Chondrocyte (in vitro differentiated cells): ENCODE measurements at places on chromosomes 3 and 15. TPM values are rescaled to one million over a fixed set of nuclear protein-coding genes. Genes with fewer than 3 reads are reported as not detected.

- H3K4me1 ChIP-seq = peaks cover 9% of the 10 kb centered on the region
- H3K36me3 ChIP-seq = no peaks in the 10 kb centered on the region
- no peak overlapping the region for H3K4me3 ChIP-seq
- H3K27ac ChIP-seq = no peak overlapping the region
These were observed 26.5 kb upstream of the MINDY4B start for GRCh38 chr3:150931745-150932144.

Gene NEDD4
- 25.8 to 28.4 TPM (median 27.4 TPM) in 3 replicates for total RNA-seq

- DNase-seq = no peak
- H3K27me3 ChIP-seq = no peaks in the 10 kb centered on the region
- no peak overlapping the region for H3K27ac ChIP-seq
- no peak overlapping the region for H3K4me3 ChIP-seq
- peaks cover 29% of the 10 kb centered on the region for H3K4me1 ChIP-seq
These were observed 62.4 kb downstream of the BOC start for GRCh38 chr3:113273604-113274378.

Gene PTX3
- 14.9 to 41.2 TPM (median 40.2 TPM) in 3 replicates for total RNA-seq

DNA sequence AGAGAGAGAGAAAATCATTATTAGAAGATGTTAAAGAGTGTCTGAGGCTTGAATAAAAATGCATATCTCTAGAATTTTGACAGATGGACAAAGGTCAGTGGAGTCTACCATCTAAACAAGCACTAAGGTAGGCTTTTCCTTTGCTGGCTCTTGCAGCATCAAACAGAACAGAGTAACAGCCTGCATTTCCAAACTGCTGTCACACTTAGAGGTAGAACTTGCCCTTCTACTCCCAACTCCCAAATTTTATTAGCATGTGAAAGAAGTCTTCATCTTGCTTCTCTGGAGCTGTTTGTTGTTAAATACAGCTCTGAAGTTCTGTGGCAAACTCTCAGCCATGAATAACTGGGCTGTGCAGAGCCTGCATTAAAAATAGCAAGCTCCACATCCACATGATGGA lies 4.1 kb upstream of the MB21D2 start:
- H3K4me1 ChIP-seq = peaks cover 12% of the 10 kb centered on the region
- no peaks in the 10 kb centered on the region for H3K27me3 ChIP-seq
- H3K4me3 ChIP-seq = no peak overlapping the region
- no peak overlapping the region for H3K27ac ChIP-seq
- H3K36me3 ChIP-seq = no peaks in the 10 kb centered on the region
- DNase-seq = no peak

DNA sequence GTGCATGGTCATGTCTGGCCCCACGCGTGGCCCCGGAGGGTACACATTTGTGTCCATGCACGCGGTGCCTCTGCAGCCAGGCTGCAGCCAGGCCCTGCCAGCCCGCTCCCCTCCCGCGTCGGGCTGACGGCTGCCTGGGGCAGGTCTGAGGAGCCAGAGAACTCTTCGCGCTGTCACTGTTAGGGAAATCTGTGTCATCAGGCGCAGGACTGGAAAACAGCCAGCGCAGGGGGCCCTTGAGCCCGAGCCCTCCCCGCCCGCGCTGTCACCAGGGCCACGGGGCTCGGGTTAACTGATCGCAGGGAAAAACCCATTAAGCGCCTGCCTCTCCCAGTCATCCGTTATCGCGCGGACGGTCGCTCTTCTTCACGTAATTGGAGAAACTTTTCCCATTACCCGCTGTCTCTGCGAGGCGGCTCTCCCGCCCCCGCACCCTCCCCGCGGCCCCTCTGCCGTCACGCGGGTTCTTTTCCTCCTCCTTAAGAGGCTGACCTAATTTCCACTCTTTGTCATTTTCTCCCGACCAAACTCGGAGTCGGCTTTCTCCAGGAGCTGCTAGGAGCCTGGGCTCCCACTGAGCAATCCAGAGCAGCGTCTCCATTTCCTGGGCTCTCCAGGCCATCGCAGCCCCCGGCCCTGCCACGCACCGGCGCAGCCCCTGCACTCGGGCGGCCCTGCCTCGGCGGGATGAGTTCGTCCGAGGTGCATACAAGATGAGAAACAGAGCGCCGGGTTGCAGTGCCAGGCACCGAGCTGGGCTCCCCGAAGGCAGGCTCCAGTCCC lies 57.5 kb upstream of the PRR23E start:
- H3K27me3 ChIP-seq = peaks cover 63% of the 10 kb centered on the region
- H3K27ac ChIP-seq = no peak overlapping the region

GRCh38 chr3:16768956-16769355 lies 115.8 kb upstream of the PLCL2 start:
- no peak for DNase-seq
- peaks cover 7% of the 10 kb centered on the region for H3K27me3 ChIP-seq
- no peak overlapping the region for H3K4me3 ChIP-seq

- peaks cover 4% of the 10 kb centered on the region for H3K4me1 ChIP-seq
- no peak for DNase-seq
- H3K36me3 ChIP-seq = no peaks in the 10 kb centered on the region
- no peak overlapping the region for H3K4me3 ChIP-seq
- no peak overlapping the region for H3K27ac ChIP-seq
- H3K27me3 ChIP-seq = no peaks in the 10 kb centered on the region
These were observed 263.2 kb downstream of the NLGN1 start for GRCh38 chr3:173660645-173661299.

- H3K27me3 ChIP-seq = no peaks in the 10 kb centered on the region
- H3K27ac ChIP-seq = no peak overlapping the region
- peaks cover 1% of the 10 kb centered on the region for H3K36me3 ChIP-seq
- no peak for DNase-seq
- no peaks in the 10 kb centered on the region for H3K4me1 ChIP-seq
These were observed 72.4 kb upstream of the MME start for GRCh38 chr3:155007729-155008128.

Gene SLC28A2
- not detected in 3 replicates for total RNA-seq

DNA sequence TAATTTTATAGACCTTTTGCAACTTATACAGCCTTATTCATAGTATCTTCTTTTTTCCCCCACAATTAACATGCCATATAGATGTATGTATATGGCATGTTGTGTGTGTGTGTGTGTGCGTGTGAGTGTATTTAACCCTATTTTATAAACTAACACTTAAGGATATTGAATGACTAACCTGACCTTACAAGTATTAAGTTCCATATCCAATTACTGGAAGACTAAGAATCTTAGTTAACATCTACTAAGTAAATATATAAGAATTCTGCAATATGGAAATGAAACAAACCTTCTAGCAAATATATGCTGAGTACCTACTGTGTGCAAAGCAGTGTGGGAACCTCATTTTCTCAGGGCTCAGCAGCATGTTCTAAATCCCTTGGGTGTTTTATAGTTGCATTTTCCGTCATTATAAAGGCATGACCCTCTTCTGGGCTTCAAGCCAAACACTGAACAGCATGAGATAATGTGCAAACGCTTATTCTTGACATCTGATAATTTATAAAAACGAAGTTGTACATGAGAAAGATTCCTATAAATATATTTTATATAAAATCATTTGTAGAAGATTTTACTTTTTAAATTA lies 105.5 kb downstream of the NLGN1 start:
- peaks cover 6% of the 10 kb centered on the region for H3K4me1 ChIP-seq
- H3K4me3 ChIP-seq = no peak overlapping the region
- H3K27me3 ChIP-seq = no peaks in the 10 kb centered on the region
- no peak for DNase-seq
- no peaks in the 10 kb centered on the region for H3K36me3 ChIP-seq

Gene GNAT1
- not detected in 3 replicates for total RNA-seq

Gene C3orf85
- not detected in 3 replicates for total RNA-seq

Gene CLRN1
- not detected in 3 replicates for total RNA-seq

Gene OR5K3
- total RNA-seq = not detected in 3 replicates

DNA sequence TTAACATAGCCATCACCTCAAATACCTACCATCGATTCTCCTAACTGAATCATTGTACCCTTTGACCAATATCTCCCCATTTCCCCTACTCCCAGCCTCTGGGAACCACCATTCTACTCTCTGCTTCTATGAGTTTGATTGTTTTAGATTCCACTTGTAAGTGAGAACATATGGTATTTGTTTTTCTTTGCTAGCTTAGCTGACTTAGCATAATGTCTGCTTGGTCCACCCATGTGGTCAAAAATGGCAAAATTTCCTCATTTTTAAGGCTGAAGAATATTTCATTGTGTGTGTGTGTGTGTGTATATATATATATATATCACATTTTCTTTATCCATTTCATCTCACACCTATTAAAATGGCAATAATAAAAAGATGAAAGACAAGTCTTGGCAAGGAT lies 469.3 kb downstream of the FHIT start:
- H3K27ac ChIP-seq = no peak overlapping the region
- H3K36me3 ChIP-seq = peaks cover 3% of the 10 kb centered on the region
- no peak for DNase-seq
- no peaks in the 10 kb centered on the region for H3K27me3 ChIP-seq

DNA sequence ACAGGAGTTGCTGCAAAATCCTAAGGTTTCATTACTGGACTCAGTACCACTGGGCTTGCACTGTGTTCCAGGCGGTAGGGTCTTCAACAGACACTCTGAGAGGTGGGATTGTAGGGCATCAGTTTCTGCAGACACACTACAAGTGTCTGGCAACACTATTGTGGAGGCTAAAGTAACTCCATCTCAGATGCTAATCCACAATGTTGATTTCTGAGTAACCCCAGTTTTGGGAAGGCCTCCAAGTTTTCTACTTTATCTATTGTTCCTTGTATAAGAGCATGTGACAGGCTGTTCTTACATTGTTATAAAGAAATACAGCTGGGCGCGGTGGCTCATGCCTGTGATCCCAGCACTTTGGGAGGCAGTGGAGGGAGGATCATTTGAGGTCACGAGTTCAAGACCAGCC lies 2.5 kb upstream of the ABHD5 start:
- DNase-seq = no peak
- peaks cover under 1% of the 10 kb centered on the region for H3K36me3 ChIP-seq
- H3K4me3 ChIP-seq = no peak overlapping the region
- no peak overlapping the region for H3K27ac ChIP-seq

- no peak overlapping the region for H3K27ac ChIP-seq
- no peak overlapping the region for H3K4me3 ChIP-seq
- no peaks in the 10 kb centered on the region for H3K27me3 ChIP-seq
- peaks cover 24% of the 10 kb centered on the region for H3K4me1 ChIP-seq
- peaks cover under 1% of the 10 kb centered on the region for H3K36me3 ChIP-seq
These were observed 21.3 kb upstream of the DAPK2 start for GRCh38 chr15:64067564-64068030.

Gene GPR176
- total RNA-seq = 31.1 to 33.0 TPM (median 31.2 TPM) in 3 replicates

Gene MYRIP
- total RNA-seq = 0.12 to 0.39 TPM in 2 of 3 replicates, not detected in the other

Gene UPK1B
- not detected in 3 replicates for total RNA-seq

DNA sequence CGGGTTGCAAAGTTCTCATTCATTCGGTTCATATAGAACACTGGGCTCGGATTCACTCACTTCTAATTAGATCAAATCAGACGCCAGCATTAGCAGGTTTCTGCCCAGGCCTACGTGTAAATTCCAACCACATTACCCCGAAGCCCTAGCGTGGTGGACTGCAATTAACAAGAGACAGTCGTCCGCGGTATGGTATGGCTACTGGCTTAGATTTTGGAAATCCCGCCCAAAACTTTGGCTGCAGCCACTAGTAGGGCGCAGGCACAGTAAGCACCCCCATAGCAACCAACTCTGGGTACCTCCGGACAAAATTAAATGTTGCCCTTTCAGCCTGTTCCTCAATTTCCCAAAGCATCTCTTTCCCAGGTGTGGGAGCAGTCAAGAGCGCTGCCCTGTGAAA lies 771 bp downstream of the RARRES1 start:
- H3K4me3 ChIP-seq = peak overlapping the region; percentile 55
- H3K4me1 ChIP-seq = peaks cover 10% of the 10 kb centered on the region
- no peak for DNase-seq
- H3K27me3 ChIP-seq = no peaks in the 10 kb centered on the region
- peaks cover 8% of the 10 kb centered on the region for H3K36me3 ChIP-seq

GRCh38 chr15:61038387-61038786 lies 190.7 kb downstream of the RORA start:
- H3K27ac ChIP-seq = no peak overlapping the region
- H3K4me1 ChIP-seq = peaks cover 46% of the 10 kb centered on the region
- H3K36me3 ChIP-seq = no peaks in the 10 kb centered on the region
- DNase-seq = no peak
- H3K4me3 ChIP-seq = no peak overlapping the region

DNA sequence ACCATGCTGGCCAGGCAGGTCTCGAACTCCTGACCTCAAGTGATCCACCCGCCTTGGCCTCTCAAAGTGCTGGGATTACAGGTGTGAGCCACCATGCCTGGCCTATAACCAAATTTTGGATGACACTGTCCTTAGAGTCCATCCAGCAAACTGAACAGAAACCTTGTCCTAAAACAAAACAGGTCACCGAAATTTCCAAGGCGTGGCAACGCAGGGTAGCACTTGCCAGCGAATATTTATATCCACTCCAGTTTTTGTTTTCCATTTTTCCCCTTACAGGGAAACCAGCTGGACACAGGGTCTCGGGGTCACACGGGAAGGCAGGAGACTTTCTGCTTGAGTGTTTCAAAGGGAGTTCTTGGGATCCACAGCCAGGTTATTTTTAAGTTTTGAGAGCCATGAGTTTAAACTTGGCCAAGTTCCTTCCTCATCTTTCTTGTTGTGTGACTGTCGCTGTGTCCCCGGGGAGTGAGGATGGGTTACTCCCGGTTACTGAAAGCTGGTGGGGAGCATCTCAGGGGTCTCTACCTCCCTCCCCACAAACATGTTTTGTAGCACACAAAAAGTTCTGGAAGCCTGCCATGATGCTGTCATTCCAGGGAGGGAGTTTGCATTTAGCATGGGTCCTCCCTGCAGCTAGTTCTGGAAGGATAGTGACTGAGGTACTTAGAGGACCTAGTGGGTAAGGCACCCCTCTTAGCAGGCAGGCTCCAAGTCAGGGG lies 12.6 kb downstream of the LIMD1 start:
- H3K27me3 ChIP-seq = no peaks in the 10 kb centered on the region
- no peak for DNase-seq
- peaks cover 68% of the 10 kb centered on the region for H3K4me1 ChIP-seq
- H3K36me3 ChIP-seq = no peaks in the 10 kb centered on the region
- peak overlapping the region; percentile 48 for H3K4me3 ChIP-seq

GRCh38 chr15:31300981-31301672 lies 25.5 kb upstream of the KLF13 start:
- H3K4me3 ChIP-seq = no peak overlapping the region
- no peak overlapping the region for H3K27ac ChIP-seq
- DNase-seq = no peak
- peaks cover 15% of the 10 kb centered on the region for H3K27me3 ChIP-seq

- peak overlapping the region; percentile 98 for H3K27ac ChIP-seq
- peaks cover 58% of the 10 kb centered on the region for H3K4me1 ChIP-seq
- H3K4me3 ChIP-seq = peak overlapping the region; percentile 85
- H3K36me3 ChIP-seq = peaks cover 3% of the 10 kb centered on the region
- no peaks in the 10 kb centered on the region for H3K27me3 ChIP-seq
- no peak for DNase-seq
These were observed 841 bp downstream of the EIF3J start for GRCh38 chr15:44537735-44538240.

Gene SH2D7
- total RNA-seq = not detected in 3 replicates

- H3K4me1 ChIP-seq = no peaks in the 10 kb centered on the region
- H3K27ac ChIP-seq = no peak overlapping the region
- no peaks in the 10 kb centered on the region for H3K36me3 ChIP-seq
- peaks cover 23% of the 10 kb centered on the region for H3K27me3 ChIP-seq
- no peak for DNase-seq
These were observed 33.3 kb downstream of the RYR3 start for GRCh38 chr15:33344111-33344510.

Gene SUCNR1
- total RNA-seq = 0.12 to 0.13 TPM in 2 of 3 replicates, not detected in the other
